ENCODE measurements at places on chromosomes 4 and X.

DNA sequence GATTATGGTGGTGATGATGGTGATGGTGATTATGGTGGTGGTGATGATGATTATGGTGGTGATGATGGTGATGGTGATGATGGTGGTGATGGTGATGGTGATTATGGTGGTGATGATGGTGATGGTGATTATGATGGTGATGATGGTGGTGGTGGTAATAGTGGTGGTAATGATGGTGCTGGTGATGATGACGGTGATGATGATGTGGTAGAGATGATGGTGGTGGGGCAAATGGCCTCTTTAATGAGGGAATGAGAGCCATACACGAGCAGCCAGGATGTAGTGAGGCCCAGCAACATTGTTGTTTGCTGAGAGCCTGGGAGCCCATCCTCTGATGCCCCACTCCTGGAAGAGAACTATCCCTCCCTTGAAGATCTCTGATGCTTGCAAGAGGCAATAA lies 29.0 kb downstream of the HMX1 start:
- DNase-seq = no peak

GRCh38 chr4:138445098-138445497 lies 202.9 kb upstream of the SLC7A11 start:
- no peak for DNase-seq

- no peak for DNase-seq
Measured at GRCh38 chr4:7092026-7092425, 24.2 kb upstream of the GRPEL1 start.

DNA sequence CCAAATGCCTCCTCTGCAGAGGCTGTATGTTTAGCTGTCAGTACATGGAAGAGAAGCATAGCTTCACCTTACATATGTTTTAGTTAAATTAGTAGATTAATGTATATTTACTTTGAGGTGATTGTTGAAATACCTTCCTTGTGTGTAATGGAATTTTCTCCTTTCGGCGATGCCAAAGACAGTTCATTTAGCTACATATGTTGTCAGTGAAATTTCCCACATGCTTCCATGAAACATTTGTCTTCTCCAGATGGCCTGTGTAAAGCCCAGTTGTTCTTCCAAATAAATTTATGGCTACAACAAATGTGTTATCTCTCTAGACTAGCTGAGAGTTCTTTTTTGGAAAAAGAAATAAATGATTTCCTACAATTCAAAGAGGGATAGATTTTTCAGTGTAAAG lies 95.2 kb downstream of the GPAT3 start:
- DNase-seq = no peak

GRCh38 chr4:73064536-73064935 lies 5.0 kb downstream of the COX18 start:
- DNase-seq = no peak

GRCh38 chrX:68650491-68650890 lies 3.0 kb downstream of the STARD8 start:
- no peak for DNase-seq

DNA sequence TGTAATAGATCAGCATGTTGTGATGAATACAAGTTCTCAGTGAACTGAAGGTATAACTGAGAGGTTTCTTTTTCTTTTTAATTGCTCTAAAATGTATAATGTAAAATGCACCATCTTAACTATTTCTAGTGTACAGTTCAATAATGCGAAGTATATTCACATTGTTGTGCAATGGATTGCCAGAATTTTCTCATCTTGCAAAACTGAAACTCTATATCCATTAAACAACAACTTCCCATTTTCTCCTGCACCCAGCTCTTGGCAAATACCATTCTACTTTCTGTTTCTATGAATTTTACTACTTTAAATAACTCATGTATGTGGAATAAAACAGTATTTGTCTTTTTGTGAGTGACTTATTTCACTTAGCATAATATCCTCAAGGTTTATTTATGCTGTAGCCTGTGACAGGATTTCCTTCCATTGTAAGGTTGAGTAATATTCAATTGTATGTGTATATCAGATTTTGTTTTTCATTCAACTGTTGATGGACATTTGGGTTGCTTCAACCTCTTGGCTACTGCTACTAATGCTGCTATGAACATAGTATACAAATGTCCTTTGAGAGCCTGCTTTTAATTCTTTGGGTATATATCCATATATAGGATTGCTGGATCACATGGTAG lies 53.5 kb upstream of the NPFFR2 start:
- DNase-seq = no peak

DNA sequence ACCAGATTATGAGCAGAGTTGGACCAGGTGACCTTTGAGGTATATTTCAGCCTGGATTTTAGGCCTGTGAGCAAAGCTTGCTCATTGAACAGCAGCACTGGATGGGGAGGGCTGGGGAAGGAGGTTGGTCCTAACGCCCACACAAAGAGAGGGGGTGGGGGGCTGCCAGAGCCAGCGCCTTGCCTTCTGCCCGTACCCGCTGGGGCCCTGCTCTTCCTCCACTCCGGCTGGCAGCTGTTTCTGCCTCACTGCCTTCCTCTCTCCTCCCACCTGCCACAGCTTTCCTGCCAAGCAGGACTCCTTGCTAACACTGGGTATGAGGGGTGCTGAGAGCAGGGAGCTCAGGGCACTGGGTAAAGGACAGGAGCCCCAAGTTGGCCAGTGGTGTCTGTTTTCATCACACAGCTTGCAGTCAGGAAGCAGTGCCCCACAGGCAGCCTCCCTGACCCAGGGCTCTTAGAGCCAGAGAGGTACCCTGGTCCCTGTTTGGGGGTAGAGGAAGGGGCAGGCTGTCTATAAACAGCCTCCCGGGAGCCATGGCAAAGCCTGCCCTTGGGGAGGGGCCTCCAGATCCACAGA lies 6.1 kb downstream of the NALF2 start:
- DNase-seq = no peak

DNA sequence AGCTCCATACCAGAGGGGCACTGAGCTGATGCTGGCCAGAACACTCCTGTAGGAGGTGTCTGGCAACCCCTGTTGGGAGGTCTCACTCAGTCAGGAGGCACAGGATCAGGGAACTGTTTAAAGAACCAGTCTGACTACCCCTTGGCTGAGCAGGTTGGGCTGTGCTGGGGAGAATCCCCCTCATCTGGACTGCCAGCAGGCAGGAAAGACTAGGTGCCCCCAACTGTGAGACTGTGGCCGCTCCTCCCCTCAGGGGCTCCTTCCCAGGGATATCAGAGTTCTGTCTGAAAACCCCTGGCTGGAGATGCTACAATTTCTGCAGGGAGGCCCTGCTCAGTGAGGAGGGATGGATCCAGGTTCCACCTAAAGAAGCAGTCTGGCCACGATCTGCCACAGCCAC lies 245.3 kb downstream of the MAPK10 start:
- no peak for DNase-seq

DNA sequence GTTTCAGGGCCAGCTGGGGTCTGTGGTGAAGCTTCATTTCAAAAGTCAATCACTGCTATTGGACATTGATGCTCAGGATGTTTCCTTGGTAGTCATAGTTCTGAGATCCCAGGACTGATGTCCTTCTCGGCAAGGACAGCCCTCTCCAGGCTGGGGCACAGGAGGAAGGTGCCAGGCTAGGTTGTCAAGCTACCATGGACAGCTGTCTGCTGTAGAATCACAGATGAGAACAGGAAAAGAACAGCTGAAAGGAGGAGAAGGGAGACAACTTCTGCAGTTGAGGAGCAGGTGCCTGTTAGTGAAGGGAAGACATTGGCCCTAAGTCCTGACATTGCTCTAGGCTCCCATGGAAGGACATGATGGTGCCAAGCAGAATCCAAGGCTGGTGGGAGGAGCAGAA lies 58.0 kb downstream of the XAGE2 start:
- no peak for DNase-seq

DNA sequence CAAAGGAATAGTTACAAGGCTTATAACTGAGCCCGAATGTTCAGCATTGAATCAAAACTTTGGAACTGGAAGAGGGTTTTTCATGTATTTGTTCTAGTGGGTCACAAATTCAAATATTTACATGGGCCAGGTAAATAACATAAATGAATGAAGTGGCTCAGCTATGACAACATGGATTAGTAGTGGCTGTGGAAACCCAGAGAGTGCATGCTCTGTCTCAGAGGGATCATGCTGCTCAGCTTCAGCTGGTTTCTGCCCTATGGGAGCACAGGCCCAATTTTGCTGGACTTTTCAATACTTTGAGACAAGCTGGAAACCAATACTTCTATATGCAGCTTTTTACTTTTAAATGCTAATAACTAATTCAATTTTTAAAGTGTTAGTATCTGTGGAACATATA lies 394.0 kb upstream of the TEX13C start:
- no peak for DNase-seq

GRCh38 chrX:111095974-111096895 lies at the start of gene PAK3:
PAK3 (plus strand) TSS chrX:111096191; CDS start chrX:111123104, 26,913 bp downstream.
- DNase-seq = no peak

DNA sequence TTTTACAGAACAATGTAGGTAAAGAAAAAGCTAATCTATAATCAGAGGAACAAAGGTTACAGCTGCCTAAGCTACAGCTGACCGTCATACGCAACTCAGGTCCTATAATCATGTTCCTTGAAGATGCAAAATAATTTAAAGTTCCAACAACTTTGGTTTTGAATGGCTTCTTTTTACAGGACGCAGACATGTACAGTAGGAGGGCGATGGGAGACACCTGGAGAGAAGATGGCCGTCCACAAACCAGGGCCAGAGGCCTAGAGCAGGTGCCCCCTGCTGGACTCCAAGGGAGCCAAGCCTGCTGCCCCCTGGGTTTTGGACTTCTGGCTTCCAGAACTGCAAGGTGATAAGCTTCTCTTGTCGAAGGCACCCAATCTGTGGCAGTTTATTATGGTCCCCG lies 10.6 kb downstream of the HGFAC start:
- DNase-seq = no peak

- no peak for DNase-seq
Measured at GRCh38 chr4:80655662-80656061, 320.1 kb downstream of the CFAP299 start.

DNA sequence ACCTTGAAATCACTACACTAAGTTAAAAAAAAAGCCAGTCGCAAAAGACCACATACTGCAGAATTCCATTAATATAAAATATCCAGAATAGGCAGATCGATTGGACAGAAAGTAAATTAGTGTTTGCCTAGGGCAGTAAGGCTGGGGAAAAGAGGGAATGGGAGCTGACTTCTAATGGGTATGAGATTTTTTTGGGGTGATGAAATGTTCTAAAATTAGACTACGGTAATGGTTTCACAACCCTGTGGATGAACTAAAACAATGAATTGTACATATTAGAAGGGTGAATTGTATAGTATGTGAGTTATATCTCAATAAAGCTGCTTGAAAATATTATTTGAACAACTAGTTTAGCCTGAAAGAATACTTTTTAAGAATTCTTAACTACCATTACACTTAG lies 6.7 kb upstream of the GPRIN3 start:
- no peak for DNase-seq

- no peak for DNase-seq
Measured at GRCh38 chrX:136999024-136999423, 34.8 kb downstream of the GPR101 start.

DNA sequence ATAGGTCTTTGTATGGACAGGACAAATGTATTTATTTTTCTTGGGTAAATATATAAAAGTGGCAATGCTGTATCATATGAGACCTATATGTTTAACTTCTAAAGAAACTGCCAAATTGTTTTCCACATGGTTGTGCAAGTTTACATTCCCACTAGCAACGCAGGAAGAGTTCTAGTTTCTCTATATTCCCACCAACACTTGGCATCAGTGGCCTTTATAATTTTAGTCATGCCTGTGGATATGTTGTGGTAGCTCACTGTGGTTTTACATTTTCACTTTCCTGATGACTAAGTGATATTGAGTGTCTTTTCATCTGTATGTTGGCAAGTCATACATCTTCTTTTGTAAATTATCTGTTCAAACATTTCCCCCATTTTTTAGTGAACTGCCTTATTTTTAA lies 126.0 kb downstream of the EMCN start:
- no peak for DNase-seq

- DNase-seq = peak; percentile 27
Measured at GRCh38 chrX:43750248-43750676, 94.2 kb downstream of the MAOA start.

DNA sequence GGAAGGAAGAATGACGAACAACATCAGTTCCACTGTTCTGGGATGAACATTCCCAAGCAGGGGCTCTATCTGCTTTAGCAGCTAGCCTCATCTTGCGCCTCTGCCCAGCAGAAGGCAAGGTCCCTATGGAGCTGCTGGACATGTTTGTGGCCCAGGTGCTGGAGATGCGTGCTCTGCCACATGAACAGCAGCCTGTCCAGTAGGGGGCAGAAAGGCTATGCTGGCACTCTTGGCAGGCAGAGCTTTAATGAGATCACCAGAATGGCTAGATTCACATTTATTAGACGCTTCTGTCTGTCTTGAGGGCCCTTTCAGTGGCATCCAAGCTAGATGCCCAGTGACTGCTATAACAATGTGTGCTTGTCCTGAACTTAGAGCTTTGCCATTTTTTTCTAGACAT lies 1826.0 kb downstream of the STIM2 start:
- DNase-seq = peak; percentile 6

- no peak for DNase-seq
Measured at GRCh38 chrX:139759637-139760036, 51.7 kb upstream of the MCF2 start.

DNA sequence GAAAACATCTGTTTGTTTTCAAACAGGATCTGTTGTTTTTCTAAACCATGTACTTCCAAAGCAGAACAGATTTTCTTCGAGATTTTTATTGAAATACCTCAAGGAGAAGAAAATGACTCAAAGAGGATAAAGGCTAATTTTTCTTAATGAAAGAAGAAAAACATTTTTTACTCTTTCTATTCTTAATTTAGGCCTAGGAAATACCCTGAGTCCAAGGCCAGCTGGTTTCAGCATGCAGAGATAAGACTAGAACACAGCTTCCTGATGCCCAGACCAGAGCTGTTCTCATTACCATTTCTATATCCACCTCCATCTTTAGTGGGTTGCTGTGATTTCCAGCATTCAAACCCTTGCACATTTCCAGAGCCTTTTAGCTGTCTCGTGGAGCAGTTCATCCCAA lies 18.3 kb downstream of the GAB1 start:
- no peak for DNase-seq

GRCh38 chr4:173468314-173468713 lies 61.7 kb downstream of the HAND2 start:
- DNase-seq = no peak

- DNase-seq = no peak
Measured at GRCh38 chrX:49058794-49059193, at the start of gene CCDC120. CCDC120 (plus strand) TSS chrX:49058999; CDS start chrX:49062042, 3,043 bp downstream.
